Adrenal gland (tissue), 19 donors: ENCODE measurements at places on chromosomes 11 and 22. TPM values are rescaled to one million over a fixed set of nuclear protein-coding genes. Genes with fewer than 3 reads are reported as not detected.

DNA sequence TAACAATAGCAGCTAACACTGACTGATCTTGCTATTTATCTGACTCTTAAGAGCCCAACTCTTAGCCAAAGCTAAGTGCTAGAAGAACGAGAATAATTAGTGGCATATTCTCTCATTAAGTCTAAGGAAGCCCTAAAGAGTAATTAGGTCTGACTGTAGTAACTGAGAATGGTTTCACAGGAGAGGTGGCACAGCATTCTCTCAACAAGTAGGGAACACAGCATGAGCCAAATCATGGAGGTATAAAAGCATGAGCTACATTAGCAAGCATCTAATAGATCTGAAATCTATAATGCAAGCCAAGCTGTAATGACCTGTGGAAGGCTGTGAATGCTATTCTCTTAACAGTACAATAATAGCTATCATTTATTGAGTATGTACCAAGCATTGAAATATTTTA lies 230.6 kb downstream of the TTC28 start:
- H3K27ac ChIP-seq: no peak overlapping the region
- H3K4me3 ChIP-seq: no peak overlapping the region
- no peaks in the 10 kb centered on the region for H3K36me3 ChIP-seq
- H3K27me3 ChIP-seq: no peaks in the 10 kb centered on the region
- no peaks in the 10 kb centered on the region for H3K4me1 ChIP-seq

DNA sequence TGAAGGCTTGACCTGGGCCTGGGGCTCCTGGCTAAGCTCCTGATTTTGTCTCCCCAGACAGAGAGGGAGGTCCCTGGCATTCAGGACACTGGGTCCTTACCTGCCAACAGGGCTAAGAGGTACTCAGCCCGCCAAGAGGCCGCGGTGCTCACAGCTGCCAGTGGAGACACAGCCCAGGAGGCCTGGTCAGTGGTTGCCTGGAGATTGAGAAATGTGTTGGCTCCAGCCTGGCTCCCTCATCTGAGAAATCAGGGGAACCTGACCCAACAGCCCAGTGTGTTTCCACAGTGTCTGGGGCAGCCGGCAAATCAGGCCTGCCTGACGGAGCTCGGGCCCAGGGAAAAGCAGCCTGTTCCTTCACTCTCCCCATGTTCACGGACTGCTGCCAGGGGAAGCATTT lies 79.4 kb upstream of the NAV2 start:
- H3K36me3 ChIP-seq: no peaks in the 10 kb centered on the region
- H3K4me1 ChIP-seq: peaks cover 22% of the 10 kb centered on the region
- no peaks in the 10 kb centered on the region for H3K27me3 ChIP-seq
- peak overlapping the region; percentile 44 for H3K27ac ChIP-seq

DNA sequence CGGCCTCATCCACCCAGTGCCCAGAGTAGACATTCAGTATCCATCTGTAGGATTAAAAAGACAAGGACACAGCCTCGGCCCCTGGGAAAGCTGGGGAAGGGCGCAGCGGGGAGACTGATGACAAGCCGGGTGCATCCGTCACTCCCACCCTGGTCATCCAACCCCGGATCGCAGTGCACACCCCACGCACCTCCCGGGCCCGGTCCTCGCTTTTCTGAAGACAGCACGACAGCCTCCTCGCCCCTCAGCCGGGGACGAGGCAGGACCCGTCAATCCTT lies 1.1 kb downstream of the FCHSD2 start:
- no peaks in the 10 kb centered on the region for H3K36me3 ChIP-seq
- peaks cover 29% of the 10 kb centered on the region for H3K4me1 ChIP-seq
- peak overlapping the region; percentile 90 for H3K4me3 ChIP-seq
- H3K27me3 ChIP-seq: no peaks in the 10 kb centered on the region
- H3K27ac ChIP-seq: peak overlapping the region; percentile 96

- H3K27me3 ChIP-seq: no peaks in the 10 kb centered on the region
- H3K27ac ChIP-seq: peak overlapping the region; percentile 20
- peaks cover 31% of the 10 kb centered on the region for H3K4me1 ChIP-seq
- no peak overlapping the region for H3K4me3 ChIP-seq
- no peak for DNase-seq
Observed at GRCh38 chr22:50268655-50269113, 1.5 kb downstream of the MAPK11 start.

DNA sequence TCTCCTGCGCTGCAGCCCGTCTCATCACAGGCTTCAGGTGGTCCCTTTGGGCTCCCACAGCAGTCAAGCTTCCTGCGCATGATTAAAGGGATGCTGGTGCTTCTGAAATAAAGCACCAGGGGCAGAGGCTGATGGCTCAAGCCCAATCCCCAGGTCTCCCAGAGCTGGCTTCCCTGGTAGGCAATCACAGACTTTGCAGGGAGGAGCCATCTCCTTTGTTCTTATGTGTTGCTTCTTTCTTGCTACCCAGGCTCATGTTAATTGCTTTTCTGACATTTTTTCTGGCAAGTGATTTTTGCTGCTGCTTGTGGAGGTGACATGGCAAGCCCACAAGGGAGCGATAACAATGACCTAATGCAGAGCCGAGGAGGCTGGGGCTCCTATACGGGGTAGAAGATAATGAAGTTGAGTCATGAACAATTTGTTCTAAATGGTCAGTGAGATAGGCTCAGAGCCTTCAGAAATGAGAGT lies 25.2 kb upstream of the PLET1 start:
- DNase-seq: no peak
- H3K27me3 ChIP-seq: no peaks in the 10 kb centered on the region
- H3K4me3 ChIP-seq: no peak overlapping the region

DNA sequence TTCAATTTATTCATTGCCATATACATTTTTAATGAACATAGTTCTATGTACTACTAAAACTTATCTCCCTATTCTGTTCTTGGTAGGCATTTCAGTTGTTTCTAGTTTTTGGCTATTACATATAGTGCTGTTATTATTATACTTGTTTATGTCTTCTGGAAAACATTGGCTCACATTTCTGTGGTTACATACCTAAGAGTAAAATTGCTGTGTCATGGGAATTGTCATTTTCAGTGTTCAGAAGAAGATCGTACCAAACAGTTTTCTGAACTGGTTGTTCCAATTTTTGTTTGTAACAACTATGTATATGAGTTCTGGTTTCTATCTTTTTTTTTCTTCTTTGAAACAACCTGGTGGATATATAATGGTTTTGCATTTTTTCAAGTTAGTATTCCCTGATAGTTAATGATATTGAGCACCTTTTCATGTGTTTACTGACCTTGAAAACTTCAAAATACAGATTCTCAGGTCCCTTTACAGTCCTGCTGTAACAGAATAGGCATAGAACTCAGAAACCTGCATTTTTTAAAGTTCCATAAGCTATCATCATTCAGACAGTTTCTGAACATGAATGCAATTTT lies 230.7 kb downstream of the JRKL start:
- H3K27me3 ChIP-seq: no peaks in the 10 kb centered on the region
- no peak overlapping the region for H3K4me3 ChIP-seq
- H3K27ac ChIP-seq: no peak overlapping the region
- no peaks in the 10 kb centered on the region for H3K36me3 ChIP-seq
- DNase-seq: no peak

Gene MN1
- 1.1 TPM for total RNA-seq

Gene CRYBB3
- not detected for total RNA-seq
